ENCODE measurements at places on chromosomes 2 and 18.

- no peak overlapping the region for H3K27ac ChIP-seq
- no peak for DNase-seq
- H3K4me3 ChIP-seq, result no peak overlapping the region
- H3K36me3 ChIP-seq, result no peaks in the 10 kb centered on the region
- H3K4me1 ChIP-seq, result no peaks in the 10 kb centered on the region
- peaks cover 7% of the 10 kb centered on the region for H3K27me3 ChIP-seq
Measured at GRCh38 chr2:177753682-177754491, 318.7 kb downstream of the PDE11A start.

DNA sequence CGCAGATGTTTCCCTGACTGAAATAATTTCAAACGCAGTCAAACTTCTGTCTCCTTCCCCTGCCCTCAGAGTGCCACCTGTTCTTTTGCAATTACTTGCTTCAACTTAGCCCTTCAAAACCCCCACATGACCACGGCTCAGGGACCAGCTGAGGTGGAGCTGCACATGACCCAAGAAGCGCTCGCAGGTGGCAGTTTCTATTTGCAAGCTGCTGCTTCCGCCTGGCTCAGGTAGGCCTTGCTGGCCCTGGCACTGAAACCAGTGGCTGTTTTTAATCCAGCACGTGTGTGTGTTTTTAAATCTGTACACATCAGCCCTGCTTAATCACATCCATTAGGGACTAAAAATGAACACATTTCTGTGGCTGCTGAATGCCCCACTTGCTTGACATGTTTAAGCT lies 95.3 kb downstream of the CCDC93 start:
- no peaks in the 10 kb centered on the region for H3K4me1 ChIP-seq
- no peak for DNase-seq
- H3K27ac ChIP-seq, result no peak overlapping the region
- no peaks in the 10 kb centered on the region for H3K27me3 ChIP-seq
- H3K36me3 ChIP-seq, result peaks cover 71% of the 10 kb centered on the region

DNA sequence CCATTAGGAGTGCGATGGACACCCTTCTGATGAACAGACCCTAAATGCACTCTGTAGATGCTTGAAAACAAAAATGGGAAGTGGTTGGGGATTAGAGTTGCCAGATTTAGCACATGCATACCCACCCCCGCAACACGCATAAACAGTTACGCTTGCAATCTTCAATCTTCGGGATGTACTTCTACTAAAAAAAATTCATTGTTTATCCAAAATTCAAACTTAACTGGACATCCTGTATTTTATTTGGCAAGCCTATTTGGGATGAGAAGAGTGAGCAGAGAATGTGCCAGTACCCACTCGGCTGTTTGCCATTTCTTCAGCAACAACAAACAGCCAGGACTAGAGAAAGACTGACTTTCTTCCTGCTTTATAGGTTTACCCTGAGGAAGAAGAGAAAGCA lies 18.4 kb downstream of the KIAA2012 start:
- H3K36me3 ChIP-seq, result no peaks in the 10 kb centered on the region
- H3K27me3 ChIP-seq, result peaks cover 4% of the 10 kb centered on the region
- no peak overlapping the region for H3K4me3 ChIP-seq
- DNase-seq, result no peak

GRCh38 chr2:68837164-68837860 lies 33.9 kb downstream of the BMP10 start:
- DNase-seq, result peak; percentile 61
- no peak overlapping the region for H3K27ac ChIP-seq
- H3K4me1 ChIP-seq, result peaks cover 34% of the 10 kb centered on the region
- peak overlapping the region; percentile 34 for H3K4me3 ChIP-seq
- H3K36me3 ChIP-seq, result no peaks in the 10 kb centered on the region

GRCh38 chr2:179917272-179917671 lies 55.9 kb upstream of the ZNF385B start:
- no peak overlapping the region for H3K4me3 ChIP-seq
- H3K27me3 ChIP-seq, result no peaks in the 10 kb centered on the region
- DNase-seq, result no peak
- H3K27ac ChIP-seq, result no peak overlapping the region
- H3K4me1 ChIP-seq, result no peaks in the 10 kb centered on the region

DNA sequence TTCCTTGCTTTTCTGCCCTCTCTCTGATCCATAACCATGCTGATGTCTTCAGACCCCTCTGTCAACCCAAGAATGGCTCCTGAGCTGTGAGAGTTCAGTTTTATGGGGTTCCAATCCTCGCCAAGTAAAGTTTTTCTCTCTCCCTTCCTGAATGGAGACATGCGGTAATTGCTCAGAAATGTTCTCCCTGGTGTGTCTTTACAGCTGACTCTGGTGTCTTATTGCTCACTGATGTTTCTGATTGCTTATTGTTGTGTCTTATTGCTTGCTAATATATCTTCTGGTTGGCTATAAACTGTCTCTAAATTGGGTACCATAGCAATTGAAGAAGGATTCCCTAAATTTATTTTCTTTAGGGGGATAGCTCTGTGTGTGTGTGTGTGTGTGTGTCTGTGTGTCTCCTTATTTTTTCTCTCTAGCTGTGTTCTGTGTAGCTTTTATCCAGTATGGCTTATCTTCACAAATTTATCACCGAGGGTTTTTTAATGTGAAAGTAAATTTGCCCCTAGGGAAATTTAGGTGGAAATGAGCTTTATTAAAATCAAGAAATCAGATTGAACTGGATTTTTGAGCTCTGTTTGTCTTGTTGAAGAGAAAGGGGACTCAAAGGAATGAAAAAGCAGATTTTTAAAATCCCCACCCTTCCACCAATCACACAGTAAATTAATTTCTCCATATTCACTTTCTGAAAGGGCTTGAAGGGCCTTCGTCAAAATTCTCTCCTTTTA lies 19.5 kb downstream of the MGAT5 start:
- DNase-seq, result no peak
- H3K27me3 ChIP-seq, result no peaks in the 10 kb centered on the region
- peak overlapping the region; percentile 68 for H3K4me3 ChIP-seq
- peak overlapping the region; percentile 86 for H3K27ac ChIP-seq
- peaks cover 60% of the 10 kb centered on the region for H3K4me1 ChIP-seq

- no peaks in the 10 kb centered on the region for H3K27me3 ChIP-seq
- DNase-seq, result no peak
- H3K4me1 ChIP-seq, result no peaks in the 10 kb centered on the region
- no peak overlapping the region for H3K4me3 ChIP-seq
Measured at GRCh38 chr2:192500550-192501200, 305.9 kb upstream of the TMEFF2 start.

GRCh38 chr2:62309465-62310091 lies 113.7 kb downstream of the B3GNT2 start:
- DNase-seq, result no peak
- no peaks in the 10 kb centered on the region for H3K27me3 ChIP-seq
- peak overlapping the region; percentile 77 for H3K4me3 ChIP-seq
- H3K36me3 ChIP-seq, result no peaks in the 10 kb centered on the region

GRCh38 chr2:133525613-133526529 lies 42.4 kb downstream of the NCKAP5 start:
- H3K4me1 ChIP-seq, result no peaks in the 10 kb centered on the region
- peaks cover under 1% of the 10 kb centered on the region for H3K27me3 ChIP-seq
- H3K4me3 ChIP-seq, result no peak overlapping the region
- no peak for DNase-seq
- H3K27ac ChIP-seq, result no peak overlapping the region
- H3K36me3 ChIP-seq, result no peaks in the 10 kb centered on the region

DNA sequence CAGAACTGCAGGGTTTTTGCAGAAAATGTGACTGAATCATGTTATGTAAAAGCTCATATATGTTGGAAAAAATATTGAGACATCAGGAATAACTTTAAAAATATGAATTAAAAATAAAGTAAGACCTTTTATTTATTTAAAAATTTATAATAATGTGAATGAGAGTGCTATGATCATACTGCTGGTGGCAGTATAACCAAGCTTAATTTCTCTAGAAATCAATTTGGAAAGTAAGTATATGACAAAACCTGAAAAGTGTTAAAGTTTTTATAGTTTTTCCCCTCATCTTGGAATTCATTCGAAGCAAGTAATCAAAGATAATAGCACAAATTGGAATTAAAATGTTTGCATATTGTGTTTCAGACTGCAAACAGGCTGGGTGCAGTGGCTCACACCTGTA lies 7.5 kb downstream of the SLC39A10 start:
- no peak for DNase-seq
- no peaks in the 10 kb centered on the region for H3K27me3 ChIP-seq
- peak overlapping the region; percentile 45 for H3K27ac ChIP-seq
- peaks cover 33% of the 10 kb centered on the region for H3K4me1 ChIP-seq
- no peaks in the 10 kb centered on the region for H3K36me3 ChIP-seq

DNA sequence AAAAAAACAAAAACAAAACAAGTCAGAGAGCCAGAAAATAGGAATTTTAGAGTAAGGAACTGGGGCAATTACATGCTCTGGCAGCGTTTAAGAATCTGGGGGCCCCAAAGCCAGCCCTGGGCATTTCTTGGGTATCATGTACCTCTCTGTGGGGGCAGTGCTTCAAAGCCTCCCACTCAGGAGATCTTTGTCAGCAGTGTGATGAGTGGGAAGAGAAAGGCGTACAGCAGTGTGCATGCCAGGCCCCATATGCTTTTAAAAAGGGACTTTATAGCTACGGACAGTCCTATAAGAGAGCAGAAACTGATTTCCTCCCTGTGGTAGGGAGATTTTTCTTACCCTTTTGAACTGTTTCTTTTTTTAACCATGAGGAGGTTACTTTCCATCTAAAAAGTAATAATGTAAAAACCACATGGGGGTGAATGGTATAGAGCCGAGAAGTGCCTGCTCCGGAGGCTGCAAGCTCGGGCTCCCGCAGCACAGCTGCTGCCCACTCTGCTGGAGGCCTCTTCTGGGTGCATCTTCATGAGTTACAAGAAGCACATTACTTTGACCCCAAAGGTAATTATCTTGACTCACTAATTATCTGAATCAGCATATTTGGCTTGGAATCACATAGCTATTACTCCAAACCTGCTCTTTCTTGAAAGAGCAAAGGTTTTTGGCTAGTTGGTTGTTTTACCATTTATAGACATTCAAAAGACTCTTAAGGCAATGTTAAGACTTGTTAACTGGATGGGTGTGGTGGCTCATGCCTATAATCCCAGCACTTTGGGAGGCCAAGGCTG lies 46.4 kb downstream of the PROC start:
- H3K36me3 ChIP-seq, result peaks cover 16% of the 10 kb centered on the region
- no peaks in the 10 kb centered on the region for H3K4me1 ChIP-seq
- no peak overlapping the region for H3K27ac ChIP-seq

DNA sequence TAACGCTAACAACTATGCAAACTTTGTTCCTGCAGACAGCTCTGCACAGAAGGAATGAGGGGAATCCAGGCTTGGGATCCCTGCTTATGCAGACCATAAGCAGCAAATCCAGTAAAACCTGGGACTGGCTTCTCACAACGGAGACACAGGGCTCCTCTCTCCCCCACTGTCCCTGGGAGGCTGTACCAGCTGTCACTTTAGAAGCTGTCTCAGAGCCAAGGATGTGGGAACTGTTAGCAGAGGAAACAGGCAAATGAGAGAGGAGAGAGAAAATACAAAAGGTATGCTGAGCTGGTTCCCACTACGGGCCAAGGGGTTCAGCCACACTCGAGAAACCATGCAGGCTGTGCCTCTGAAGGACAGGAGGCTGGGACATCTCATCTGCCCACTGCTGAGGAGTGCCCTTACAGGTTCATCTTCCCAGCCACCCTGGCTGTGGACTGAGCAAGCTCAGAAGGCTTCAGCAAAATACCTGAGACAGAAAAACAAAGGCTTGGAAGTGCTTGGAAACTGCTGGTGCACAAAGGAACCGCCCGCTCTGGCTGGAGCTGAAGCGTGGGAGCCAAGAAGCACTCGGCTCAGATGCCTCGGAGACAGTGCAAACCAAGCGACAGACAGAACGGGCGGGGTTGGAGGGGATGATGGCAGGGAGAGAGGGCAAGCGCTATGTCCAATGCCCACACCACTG lies 72.5 kb downstream of the FAM210A start:
- no peaks in the 10 kb centered on the region for H3K36me3 ChIP-seq
- no peak overlapping the region for H3K4me3 ChIP-seq
- H3K27me3 ChIP-seq, result no peaks in the 10 kb centered on the region
- H3K27ac ChIP-seq, result no peak overlapping the region

GRCh38 chr2:234863043-234863934 lies 88.5 kb upstream of the SH3BP4 start:
- peaks cover 3% of the 10 kb centered on the region for H3K36me3 ChIP-seq
- H3K4me3 ChIP-seq, result no peak overlapping the region
- no peak for DNase-seq
- H3K27me3 ChIP-seq, result peaks cover 9% of the 10 kb centered on the region
- no peak overlapping the region for H3K27ac ChIP-seq
- H3K4me1 ChIP-seq, result no peaks in the 10 kb centered on the region

GRCh38 chr18:44856157-44856556 lies 175.5 kb downstream of the SETBP1 start:
- H3K36me3 ChIP-seq, result peaks cover 15% of the 10 kb centered on the region
- no peak for DNase-seq
- no peak overlapping the region for H3K4me3 ChIP-seq
- peaks cover 58% of the 10 kb centered on the region for H3K4me1 ChIP-seq

DNA sequence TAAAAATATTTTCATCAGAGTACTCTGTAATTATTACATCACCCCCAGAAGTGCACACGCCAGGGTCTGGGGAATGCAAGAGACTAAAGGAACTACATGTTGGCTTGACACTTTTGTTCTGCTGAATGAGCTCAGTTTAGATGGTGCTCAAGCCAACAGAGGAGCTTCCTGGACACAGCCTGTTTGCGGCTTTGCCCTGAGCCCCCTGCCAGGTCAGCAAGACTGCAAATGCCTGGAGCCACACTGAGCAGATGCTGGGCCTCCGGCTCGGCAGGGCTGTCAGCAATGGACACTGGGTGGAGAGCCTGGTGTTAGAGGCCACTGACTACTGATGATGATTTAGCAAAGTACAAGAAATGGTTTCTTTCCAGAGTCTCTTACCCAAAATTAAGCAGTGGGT lies 31.9 kb downstream of the PTPN18 start:
- peaks cover 44% of the 10 kb centered on the region for H3K4me1 ChIP-seq
- DNase-seq, result no peak

- no peaks in the 10 kb centered on the region for H3K27me3 ChIP-seq
- no peaks in the 10 kb centered on the region for H3K4me1 ChIP-seq
- no peak for DNase-seq
- H3K27ac ChIP-seq, result no peak overlapping the region
- no peaks in the 10 kb centered on the region for H3K36me3 ChIP-seq
- H3K4me3 ChIP-seq, result no peak overlapping the region
Measured at GRCh38 chr2:109555346-109555900, 58.3 kb downstream of the SEPTIN10 start.

DNA sequence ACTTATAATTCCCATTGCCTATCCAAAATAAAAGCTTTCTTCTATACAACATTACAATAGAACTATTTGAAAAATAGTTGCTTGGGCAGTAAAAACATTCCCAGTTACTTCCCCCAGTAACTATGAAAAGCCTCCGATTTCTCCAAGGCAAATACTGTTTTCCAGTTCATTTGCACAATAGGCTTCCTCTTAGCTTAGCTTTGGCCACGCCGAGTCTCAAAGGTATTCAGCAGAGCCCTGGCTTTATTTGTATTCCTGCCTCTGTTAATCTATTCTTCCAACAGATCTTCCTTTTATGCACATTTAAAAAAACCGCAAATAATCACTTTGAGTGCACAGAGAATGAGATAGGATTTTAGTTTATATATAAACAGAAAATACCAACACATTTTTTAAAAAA lies 836.8 kb upstream of the VRK2 start:
- no peaks in the 10 kb centered on the region for H3K36me3 ChIP-seq
- no peaks in the 10 kb centered on the region for H3K4me1 ChIP-seq
- H3K27me3 ChIP-seq, result no peaks in the 10 kb centered on the region
- H3K4me3 ChIP-seq, result no peak overlapping the region
- H3K27ac ChIP-seq, result no peak overlapping the region

GRCh38 chr18:31061945-31062344 lies 19.4 kb upstream of the DSC3 start:
- H3K4me1 ChIP-seq, result no peaks in the 10 kb centered on the region
- H3K36me3 ChIP-seq, result no peaks in the 10 kb centered on the region
- H3K4me3 ChIP-seq, result no peak overlapping the region
- H3K27me3 ChIP-seq, result no peaks in the 10 kb centered on the region

All from memory B cell (primary cell).